ENCODE measurements at places on chromosomes 7 and 10.

GRCh38 chr7:75996476-75996875 is 2.1 kb upstream of the TMEM120A start:
- DNase-seq: no peak

DNA sequence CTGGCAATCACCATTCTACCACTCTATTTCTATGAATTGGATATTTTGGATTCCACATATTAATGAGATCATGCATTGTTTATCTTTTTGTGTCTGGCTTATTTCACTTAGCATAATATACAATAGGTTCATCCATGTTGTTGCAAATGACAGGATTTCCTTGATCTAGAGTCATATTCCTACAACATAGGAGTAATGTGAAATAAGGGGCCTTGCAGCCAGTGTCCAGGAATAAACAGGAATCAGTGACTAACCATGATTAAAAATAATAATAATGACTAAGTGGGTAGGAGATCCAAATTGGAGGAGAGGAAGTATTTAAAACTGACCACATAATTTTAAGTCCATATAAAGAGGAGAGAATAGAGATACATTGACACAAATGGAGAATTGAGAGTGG is 49.9 kb downstream of the SCIN start:
- DNase-seq: no peak

DNA sequence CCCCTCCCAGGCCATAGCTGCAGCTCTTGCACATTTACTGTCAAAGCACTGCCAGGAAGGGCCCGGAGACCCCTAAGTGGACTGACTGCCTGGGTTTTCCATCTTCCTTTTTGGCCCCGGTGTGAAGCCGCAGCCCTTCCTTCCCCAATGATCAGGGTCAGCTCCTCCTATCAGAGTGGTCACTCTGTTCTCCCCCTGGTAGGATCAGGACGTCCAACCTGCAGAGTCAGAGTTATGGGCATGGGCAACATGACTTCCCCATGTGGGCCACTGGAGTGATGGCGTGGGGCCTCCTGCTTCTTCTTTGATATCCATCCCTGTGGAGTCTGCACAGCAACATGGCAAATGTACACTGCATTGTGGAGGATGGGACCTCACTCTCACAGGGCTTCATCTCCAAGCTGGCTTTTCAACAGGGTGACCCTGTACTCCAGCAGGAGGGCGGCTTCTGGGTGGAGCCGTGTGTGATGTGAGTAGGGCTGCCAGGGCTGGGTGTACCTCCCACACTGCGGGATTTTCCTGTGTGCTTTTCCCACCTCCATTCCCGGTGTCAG is 6.4 kb upstream of the RAMP3 start:
- no peak for DNase-seq

DNA sequence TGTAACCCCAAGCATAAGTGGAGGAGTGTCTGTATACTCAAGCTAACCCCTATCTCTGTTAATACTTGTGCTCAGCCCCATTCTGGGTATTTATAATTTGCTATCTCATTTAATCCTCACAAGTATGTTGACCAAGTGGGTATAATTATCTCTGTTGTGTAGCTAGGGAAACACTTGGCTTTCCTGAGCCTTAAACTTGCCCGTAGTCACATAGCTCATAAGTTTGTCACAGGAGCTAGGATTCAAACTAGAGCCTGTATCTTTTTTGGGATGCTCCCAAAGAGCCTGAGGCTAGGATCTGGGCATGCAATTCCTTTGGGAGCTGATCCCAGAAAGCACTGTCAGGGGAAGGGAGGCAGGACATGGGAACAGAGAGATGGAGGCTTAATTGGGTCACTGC is 377.4 kb downstream of the GALNT17 start:
- DNase-seq: no peak

- DNase-seq: no peak
Measured at GRCh38 chr7:51198654-51199053, 118.0 kb downstream of the COBL start.

DNA sequence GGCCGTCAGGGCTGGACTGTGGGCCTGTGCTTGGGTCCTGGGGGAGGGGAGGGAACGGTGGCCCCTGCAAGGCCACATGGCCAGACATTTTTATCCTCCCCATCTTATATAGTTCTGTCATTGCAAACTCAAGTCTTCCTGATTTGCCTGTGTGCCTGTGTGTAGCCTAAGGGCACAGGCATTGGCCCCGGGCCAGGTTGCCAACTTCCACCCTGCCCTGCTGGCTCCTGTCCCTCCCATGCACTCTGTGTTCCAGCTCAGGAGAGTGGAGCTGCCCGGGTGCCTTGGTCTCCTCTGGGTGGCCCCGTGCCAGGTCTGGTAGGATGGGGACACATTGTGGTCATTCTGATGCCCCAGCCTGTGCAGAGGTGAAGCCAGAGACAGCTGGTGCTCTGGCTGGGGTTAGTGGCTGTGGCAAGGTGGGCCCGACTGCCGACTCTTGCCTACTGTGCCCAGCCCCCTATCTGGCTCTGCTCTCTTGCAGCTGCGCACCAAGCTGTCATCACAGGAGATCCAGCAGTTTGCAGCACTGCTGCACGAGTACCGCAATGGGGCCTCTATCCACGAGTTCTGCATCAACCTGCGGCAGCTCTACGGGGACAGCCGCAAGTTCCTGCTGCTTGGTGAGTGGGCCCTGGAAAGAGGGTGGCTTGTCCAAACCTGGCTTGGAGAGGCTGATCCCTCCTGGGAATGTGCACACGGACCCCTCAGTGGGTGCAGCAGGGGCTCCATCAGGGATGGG is 14.8 kb downstream of the NACAD start:
- DNase-seq: no peak

- DNase-seq: no peak
Measured at GRCh38 chr10:7179536-7179935, 231.3 kb downstream of the SFMBT2 start.

- DNase-seq: no peak
Measured at GRCh38 chr10:129853562-129853903, 110.5 kb downstream of the EBF3 start.

DNA sequence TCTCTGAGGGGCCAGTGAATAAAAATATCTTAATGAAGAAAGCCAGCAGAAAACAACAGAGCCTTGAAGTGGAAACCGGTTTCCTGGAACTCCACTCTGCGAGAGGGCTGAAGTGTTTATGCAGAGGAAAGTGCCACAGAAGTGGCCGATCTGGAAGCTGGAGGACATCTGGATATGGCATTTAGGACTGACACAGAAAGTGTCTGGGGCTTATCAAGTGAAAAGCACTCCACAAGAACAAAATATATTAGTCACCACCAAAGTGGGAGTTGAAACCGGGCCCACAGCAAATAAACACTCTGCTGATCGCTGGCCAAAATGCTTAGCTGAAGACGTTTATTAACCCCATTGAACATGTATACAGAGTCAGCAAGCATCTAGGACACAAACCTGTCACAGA is 7.8 kb downstream of the NOD1 start:
- DNase-seq: peak; percentile 32

DNA sequence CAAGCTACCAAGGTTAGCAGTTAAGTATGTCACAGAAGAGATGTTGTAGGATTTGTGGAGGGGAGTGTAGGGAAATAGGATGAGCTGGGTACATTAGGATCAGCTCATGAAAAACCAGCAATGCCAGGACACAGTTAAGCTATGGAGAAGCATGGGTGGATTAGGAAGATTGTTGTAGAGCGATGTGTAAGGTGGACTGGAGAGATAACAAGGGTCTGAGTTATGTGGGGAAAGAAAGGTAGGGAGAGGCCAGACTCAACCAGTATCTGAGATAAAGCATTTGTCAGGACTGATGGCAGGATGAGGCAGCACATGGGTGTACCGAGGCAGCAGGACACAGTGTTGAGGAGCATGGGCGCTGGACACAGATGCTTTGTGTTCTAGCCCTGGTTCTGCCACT is 85.4 kb upstream of the PRR15 start:
- no peak for DNase-seq

- DNase-seq: no peak
Measured at GRCh38 chr10:20502903-20503585, 394.1 kb downstream of the NEBL start.

Measured in thoracic aorta (tissue), 2 donors.